NCI-H2081 (cell line): ENCODE measurements at places on chromosomes 6 and 20.
A peak's percentile ranks its signal among the peaks of the same experiment; 100 is the strongest.

DNA sequence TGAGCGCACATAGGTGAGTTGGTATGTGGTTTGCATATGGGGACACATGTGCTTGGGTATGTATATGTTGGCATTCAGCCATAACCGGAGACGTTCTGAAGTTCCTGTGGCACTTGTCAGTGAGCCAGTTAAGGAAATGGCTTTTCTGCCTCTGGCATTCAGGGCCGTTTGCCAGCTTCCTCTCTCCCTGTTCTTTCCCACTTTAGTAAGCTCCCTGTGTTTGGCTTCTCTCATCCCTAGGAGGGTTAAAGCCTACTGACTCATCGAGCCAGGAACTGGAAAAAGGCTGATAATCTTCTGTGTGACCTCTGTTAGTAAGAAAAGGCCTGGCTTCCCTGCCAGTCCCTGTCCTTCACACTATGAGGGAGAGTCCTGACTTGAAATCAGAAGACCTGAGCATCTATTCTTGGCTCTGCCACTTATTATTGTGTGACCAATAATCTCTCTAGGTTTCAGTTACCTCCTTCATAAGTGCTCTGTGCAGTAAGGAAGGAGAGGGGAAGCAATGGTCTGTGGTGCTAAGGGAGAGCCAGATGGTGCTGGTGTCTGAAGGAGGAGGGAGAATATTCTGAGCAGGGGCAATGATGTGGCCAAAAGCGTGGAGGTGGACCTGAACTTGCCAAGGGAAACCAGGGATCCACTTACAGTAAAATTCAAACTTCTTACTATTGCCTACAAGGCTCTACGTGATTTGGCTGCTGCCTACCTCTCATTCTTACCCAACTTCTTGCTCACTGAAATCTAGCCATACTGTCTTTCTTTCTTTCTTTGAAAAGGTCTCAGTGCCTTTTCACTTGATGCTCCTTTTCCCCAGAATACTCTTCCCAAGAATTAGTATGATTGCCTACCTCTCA is 31.4 kb downstream of the ACSS2 start:
- DNase-seq = peak; percentile 21

DNA sequence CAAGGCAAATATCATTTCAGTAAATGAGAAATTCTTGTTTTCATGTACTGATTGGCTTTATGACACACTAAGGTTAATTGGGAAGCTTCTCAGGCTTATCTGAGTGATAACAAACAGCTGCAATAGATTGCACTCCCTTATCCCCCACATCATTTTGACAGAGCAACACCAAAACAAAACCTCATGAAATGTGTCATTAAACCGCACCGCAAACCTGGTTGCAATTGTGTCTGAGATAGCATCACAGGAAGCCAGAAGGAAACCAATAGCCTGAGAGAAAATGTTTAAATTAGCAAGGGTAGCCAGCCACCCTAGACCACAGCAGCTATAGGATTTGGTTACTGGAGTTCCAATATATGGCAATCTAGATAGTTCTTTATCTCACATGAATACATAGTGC is 31.6 kb upstream of the LAMA4 start:
- DNase-seq = no peak

DNA sequence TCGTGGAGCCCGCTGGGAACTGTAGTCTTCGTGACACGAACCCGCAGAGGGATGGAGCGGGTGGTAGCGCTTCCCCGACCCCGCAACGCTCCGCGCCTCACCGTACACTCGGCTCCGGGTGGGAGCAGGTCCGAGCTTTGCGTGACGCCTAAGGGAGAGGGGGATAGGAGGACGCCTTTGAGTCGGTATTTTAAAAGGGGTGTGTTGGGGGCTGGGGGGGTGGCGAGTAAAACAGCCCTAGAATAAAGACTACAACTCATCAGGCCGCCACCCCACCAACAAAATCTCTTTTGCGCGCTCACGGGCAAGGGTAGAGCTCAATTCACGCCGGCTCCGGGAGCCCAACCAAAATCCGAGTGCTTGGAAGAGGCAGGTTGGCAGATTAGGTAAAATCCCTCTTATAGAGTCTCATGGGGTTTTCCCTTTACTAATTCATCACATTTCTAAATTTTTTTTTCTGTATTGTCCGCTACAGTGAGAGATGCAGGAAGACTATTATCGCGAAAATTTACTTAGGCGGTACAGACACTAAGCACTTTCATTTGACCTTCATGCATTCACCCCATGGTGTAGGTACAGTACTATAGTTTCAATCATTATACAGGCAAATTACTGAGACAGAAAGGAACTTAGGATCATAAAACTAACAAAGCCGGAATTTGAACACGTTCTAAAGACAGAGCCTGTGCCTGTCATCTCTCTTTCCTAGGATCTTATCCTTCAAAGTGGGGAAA is 706 bp upstream of the SNX14 start:
- DNase-seq = no peak

DNA sequence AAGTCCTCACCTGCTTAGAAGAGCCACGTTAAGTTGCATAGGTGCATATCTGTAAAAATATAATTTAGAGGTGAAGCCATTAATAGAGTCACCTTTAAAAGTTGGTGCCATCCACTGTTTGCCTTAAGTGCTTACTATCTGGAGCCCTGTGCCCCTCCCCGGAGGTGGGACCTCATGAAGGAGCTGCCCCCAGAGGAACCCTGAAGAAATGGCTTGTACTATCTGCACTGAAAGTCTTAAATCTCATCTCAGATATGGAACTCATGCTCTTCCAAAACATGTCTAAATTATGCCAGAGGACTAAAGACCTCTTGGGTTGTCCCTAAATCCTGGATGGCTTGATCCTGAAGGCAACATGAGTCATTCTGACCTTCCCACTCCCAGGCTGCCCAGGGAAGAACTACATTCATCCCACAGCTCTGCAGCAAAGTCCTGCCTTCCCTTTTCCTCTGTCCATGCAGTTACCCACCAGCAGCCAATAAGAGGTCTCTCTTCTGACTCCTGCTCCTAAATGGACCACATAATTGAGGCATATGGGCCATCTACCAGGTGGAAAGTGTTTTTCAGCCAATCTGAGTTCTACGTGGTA is 85.3 kb downstream of the ASXL1 start:
- no peak for DNase-seq

- no peak for DNase-seq
Observed at GRCh38 chr6:42224222-42225028, 6.8 kb upstream of the MRPS10 start.

- DNase-seq = no peak
Observed at GRCh38 chr6:166556863-166557322, 29.6 kb downstream of the RAMACL start.

- DNase-seq = peak; percentile 16
Observed at GRCh38 chr6:160750276-160750689, 48.2 kb downstream of the PLG start.

- DNase-seq = no peak
Observed at GRCh38 chr20:63703976-63704748, 3.6 kb downstream of the ARFRP1 start.

- no peak for DNase-seq
Observed at GRCh38 chr20:38159566-38159956, 5.5 kb downstream of the TGM2 start.

- DNase-seq = no peak
Observed at GRCh38 chr20:35006009-35006408, 50.3 kb downstream of the MYH7B start.

DNA sequence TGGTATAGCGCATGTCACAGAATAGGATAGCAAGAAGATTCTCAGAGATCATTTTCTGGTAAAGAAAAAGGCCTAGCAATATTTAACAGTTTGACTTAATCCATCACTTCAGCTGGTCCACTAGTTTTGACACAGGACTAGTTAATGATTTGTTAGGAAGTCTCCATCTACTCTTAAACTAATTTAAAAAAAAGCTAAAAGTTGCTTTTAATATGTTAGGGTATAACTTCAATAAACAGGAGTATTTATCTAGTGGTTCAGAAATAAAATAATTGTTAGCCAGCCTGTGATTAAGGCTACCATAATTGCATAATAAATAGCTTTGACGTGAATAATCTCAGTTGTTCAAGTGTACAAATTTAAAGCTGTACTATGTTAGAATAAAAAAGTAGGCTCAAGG is 195.6 kb downstream of the FUT9 start:
- DNase-seq = no peak

DNA sequence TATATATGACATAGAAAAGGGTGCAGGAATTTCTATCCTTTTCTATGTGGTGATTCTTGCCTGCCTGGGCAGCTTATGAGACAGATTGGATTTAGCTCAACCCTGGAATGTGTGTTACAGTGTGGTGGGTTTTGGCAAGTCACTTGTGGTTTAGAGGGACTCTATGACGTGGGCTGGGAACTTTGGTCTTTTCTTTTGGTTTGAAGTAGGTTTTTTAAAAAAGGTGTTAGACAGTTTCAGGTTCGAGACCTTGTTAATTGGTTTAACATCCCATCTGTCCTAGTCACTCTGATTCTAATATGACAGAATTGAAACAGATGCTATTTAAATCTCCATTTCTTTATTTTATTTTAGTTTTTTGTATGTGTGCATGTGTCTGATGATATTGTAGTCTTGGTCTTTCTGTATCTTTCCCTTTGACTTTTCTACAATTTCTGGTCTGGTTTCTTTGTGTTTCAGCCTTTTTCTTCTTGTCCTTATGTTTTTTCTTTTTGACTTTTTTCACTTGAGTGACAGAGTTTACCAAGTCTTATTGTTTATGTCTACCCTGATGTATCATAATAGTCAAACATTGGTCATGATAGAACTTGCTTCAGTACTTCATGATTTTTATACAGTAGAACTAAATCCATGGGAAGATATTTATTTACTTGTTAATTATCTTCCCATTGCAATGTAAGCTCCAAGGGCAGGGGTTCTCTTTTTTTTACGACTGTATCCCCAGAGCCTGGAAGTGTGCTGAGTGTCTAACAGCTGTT is 174.3 kb downstream of the CDKAL1 start:
- DNase-seq = no peak

GRCh38 chr6:127515794-127516661 is 3.1 kb downstream of the MTCL3 start:
- DNase-seq = peak; percentile 72

GRCh38 chr6:135162678-135163439 is 18.2 kb upstream of the MYB start:
- DNase-seq = peak; percentile 8

GRCh38 chr6:135522965-135523692 is 25.6 kb upstream of the AHI1 start:
- DNase-seq = no peak

GRCh38 chr6:123329337-123329736 is 307.4 kb downstream of the TRDN start:
- no peak for DNase-seq

- DNase-seq = no peak
Observed at GRCh38 chr6:69408886-69409285, 387.9 kb downstream of the LMBRD1 start.

DNA sequence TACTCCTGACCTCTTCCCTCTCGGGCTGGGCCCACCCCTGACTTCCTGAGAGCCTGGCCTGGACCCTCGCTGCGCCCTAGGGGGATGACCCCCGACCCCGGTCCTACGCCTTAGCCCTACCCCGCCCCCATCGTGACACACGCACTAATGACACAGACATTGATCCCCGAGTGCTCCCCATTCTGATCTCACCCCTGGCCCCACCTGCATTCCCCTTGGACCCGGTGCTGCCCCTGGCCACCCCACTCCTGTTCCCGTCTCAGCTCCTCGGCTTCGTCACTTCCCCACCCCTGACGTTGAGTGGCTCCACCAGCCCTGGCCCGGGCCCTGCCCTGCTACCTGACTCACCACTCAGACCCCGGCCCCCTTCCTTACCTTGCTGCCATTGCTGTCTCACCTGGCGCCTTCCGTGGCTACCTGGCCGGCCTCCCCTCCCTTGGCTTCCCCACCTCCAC is 12.1 kb downstream of the RBCK1 start:
- DNase-seq = peak; percentile 53

DNA sequence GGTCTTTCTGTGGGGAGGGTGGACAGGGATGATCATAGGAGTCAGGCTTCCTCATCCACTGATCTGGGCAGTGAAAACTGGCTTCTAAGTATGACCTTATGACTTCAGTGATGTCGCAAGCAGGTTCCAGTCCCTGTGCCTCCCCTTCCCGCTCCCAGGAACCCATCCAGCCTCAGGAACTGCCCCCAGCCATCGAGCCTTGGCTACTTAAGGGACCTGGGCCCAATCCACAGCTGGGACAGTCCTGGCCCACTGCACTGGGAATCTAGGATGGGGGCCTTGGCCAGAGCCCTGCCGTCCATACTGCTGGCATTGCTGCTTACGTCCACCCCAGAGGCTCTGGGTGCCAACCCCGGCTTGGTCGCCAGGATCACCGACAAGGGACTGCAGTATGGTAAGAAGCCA is at the start of gene LBP:
Gene LBP, plus strand, starts transcription at position 236 of the 405 bp plus-strand sequence. Its CDS starts 35 bp downstream, at position 271.
- DNase-seq = no peak

DNA sequence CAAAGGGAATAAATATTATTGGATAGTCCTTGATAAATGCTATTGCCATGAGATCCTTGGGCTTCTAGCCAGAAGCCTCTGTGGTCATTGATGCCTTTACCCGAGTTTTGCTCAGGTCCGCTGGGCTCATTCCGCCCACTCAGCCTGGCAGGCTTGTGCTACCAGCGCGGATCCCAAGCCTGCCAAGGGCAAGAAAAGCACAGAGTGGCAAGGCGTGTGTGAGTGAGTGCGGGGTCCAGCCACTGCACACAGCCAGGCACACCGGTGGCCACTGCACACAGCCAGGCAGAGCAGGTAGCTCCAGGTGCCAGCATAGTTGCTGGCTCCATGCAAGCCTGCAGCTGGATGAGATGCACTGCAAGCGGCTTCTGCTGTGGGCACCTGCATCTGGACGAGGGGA is 38.7 kb downstream of the STK38 start:
- DNase-seq = no peak

DNA sequence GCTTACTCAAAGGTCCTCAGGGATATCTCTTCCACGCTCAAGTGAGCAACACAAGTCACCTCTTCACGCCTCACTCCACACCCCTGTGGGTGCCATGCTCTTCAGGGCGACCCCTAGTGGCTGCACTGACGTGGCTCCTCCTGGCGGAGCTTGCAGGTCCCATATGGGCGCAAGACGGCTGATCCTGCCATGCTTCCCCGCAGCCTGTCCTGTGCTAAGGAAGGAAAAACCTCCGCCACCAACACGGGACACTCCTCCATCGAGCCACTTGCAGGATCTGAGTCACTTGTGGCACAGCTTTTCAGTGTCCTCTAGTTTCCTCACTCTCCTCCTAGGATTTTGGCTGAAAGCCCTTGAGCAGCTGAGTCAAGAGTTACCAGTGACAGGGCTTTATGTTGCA is 90.7 kb downstream of the KHDC1L start:
- no peak for DNase-seq

GRCh38 chr6:24900917-24901697 is 34.7 kb downstream of the RIPOR2 start:
- DNase-seq = no peak

GRCh38 chr6:109770779-109771178 is 79.7 kb downstream of the FIG4 start:
- DNase-seq = no peak

GRCh38 chr6:28442586-28442985 is 705 bp downstream of the ZSCAN23 start:
- no peak for DNase-seq

DNA sequence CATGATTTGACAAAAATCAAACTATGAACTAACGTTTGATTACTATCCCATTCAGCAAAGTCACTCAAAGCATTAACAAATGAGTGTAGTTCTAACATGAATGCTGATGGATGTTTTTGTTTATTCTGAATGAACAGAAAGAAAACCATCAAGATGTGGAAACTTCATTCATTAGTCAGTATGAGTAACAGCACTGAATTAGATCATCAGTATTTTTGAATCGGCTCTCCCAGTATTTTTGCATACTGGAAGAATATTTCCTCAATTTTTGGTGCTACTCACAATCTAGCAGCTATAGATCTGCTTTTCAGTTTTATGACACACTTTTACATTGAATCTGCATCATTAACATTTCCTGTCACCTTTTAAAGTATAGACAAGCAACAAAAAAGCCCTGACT is 63.8 kb upstream of the CD83 start:
- DNase-seq = no peak
